ENCODE measurements at places on chromosomes 2 and 18. TPM values are rescaled to one million over a fixed set of nuclear protein-coding genes. Genes with fewer than 3 reads are reported as not detected.

Gene DIPK1C
- total RNA-seq = 7.9 TPM

Gene PROC
- total RNA-seq = not detected

- DNase-seq = no peak
Observed at GRCh38 chr2:151971301-151972051, 127.4 kb downstream of the CACNB4 start.

Gene MC4R
- total RNA-seq = 0.21 TPM

DNA sequence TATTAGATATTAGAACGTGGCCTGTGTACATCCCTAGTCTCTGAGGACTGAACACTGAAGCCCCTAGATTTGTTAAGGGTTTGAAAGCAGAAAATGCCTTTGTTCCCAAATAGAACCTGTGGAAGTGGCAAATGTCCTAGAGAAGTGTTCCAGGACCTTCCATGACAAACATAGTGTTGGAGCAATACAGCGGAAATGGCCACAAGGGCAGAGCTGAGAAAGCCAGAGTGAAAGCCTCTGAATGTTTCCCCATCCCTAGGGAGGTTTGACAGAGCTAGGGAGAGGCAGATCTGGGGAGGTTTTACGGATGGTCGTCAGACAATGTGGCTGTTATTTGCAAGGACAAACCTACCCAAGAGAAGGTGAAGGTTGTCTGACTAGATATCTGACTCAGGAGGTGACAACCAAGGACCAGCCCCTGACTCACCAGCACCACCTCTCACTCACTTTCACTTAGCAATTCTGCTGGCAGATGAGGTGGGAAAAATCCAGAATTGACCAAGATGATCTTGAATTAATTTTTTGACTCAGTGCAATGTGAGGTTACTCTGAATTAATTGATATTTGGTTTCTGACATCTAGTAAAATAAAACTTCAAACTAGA, 24.1 kb downstream of the RBM43 start:
- DNase-seq = no peak

DNA sequence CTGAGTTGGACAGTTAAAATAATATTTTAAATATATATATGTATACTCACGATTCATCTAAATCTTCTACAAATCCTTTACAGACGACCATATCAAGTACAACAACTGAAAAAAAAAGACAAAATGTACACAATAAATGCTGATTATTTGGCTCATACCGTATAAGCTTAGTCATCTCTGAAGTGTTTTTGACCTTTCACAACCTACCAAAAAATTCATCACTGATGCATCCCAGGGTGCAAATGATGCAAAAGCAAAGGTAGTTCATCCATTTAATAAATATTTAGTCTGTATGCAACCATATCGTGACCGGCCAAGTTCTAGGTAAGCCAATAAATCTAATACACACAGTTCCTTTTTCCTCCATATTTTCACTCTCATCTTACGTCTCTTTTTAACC, 1.1 kb downstream of the TMX3 start:
- no peak for DNase-seq
